ENCODE measurements at places on chromosomes 5 and 9. TPM values are rescaled to one million over a fixed set of nuclear protein-coding genes. Genes with fewer than 3 reads are reported as not detected.

DNA sequence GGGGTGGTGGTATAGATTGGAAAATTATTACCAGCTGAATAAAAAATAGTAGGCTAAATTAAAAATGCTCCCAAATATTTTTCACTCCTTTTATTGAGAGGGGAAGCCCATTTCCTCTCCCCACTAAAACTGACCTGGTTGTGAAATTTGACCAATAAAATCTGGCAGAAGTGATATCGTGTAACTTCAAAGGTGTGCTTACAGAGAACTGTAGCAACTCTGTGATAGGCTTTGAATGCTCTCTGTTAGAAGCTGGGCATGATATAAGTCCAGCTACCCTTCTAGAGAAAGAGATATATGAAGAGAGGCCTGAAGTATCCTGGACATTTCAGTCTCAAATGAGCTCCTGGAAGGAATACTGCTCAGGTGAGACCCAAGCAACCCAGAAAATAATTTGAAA is 10.2 kb upstream of the RFK start:
- no peak for DNase-seq

GRCh38 chr9:80157561-80157983 is 585.8 kb downstream of the TLE4 start:
- DNase-seq = no peak

The OR1L6 gene
- total RNA-seq = not detected

DNA sequence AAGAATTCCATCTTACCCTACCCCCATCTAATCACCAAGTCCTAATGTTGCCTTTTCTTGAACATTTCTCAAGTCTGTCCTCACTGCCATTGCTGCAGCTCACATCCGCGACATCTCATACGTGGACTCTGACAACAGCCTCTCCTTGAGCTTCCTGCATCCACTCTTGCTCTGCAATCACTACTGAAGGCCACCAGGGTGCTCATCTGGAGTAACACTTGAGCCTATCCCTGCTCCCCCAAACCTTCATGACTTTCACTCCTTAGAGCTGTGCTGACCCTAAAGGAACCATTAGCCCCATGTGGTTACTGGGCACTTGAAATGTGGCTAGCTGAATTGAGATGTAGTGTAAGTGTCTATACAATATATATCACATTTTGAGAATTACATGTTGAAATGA is 46.4 kb upstream of the CTXN3 start:
- DNase-seq = no peak

DNA sequence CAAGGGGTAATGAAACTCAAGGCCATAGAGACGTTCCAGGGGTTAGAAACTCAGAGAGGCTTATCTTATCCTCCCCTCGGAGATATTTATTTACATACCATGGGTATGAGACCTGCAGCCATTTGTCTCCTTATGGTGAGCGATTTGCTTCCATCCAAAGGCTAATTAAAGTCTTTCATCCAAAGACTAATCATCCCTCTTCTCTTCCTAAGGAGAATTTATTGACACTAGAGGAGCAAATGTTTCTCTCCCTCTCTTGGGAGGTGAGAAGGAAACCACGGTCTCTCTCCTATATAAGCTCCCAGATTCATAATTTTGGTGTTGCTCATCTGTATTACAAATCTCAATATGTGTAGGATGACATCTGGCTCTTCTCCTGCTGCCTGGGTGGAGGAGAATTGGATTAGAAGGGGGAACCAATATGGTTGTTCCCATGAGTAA is 31.0 kb upstream of the RPS23 start:
- DNase-seq = no peak

DNA sequence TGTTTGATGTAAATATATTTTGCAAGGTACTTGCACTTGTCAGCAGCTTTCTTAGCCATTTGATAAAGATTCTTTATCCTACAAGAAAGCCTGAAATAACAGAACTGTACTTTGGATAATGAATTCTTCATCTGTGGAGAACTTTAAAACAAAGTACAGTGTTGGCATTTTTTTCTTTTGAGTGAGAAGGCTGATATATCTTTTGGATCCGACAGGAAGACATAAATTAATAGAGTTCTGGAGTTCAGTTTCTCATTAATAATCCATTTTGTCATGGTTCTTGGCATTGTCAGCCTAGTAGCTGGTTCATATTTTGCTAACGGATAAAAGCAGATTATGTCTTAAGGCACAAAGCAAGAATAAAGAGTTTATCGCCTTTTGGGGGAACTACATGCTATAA is 17.0 kb downstream of the PBX3 start:
- DNase-seq = no peak

- DNase-seq = no peak
These were observed 90.4 kb upstream of the C5orf63 start for GRCh38 chr5:127163750-127164149.

The SLC6A3 gene
- 0.46 TPM for total RNA-seq

GRCh38 chr5:147465747-147466146 is 44.1 kb downstream of the DPYSL3 start:
- no peak for DNase-seq

- no peak for DNase-seq
These were observed 306.2 kb upstream of the PUM3 start for GRCh38 chr9:3150074-3150473.

GRCh38 chr5:756171-756570 is 28.4 kb downstream of the ZDHHC11B start:
- no peak for DNase-seq

DNA sequence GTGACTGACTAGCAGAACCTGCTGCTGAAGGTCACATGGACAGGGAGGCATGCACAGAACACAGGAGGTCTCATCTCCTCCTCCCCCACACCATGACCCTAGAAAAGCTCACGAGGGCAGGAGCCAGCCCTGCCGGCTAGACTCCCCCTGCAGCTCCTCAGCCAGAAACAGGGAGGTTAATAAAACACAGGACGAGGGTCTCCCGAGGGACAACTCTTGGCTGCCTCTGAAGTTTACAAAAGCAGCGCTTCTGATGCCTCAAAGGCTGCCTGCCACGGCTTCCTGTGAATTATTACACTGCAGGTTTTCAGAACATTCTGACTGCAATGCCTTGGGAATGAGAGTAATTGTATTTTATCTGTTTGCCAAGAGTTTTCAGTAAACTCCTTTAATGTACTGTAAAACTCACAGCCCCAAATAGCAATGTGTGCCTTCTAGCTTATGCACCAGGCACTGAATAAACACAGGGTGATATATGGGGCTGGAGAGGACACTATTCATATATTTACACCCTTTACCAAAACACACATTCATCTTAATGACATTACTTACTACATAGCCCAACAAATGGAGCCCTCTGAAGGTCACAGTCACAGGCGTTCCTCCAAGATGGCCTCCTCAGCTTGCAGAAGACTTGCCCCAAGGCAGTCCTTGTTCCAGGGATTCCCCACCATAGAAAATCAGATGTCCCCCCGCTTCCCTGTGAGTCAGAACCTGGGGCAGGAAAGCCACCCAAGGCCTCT is 83.7 kb downstream of the C5orf15 start:
- DNase-seq = no peak

The SARDH gene
- 7.3 TPM for total RNA-seq

DNA sequence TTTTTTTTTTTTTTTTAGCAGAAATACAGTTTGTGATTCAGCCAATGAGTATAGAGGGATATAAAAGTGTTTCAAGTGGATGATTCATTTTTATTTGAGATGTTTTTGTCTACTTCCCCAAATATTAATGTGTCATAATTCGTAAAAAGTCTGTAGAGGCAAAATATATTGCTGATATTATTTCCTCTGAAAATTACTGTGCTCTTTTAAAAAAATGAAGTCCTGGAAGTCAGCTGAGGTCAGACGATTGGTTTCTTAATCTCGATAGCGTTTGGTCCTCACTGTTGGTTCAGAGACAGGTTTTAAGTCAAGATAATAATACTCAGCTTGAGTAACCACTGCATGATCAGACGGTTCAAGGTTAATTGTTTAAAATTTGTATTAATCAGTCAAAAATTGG is 19.5 kb downstream of the IL9 start:
- DNase-seq = no peak

DNA sequence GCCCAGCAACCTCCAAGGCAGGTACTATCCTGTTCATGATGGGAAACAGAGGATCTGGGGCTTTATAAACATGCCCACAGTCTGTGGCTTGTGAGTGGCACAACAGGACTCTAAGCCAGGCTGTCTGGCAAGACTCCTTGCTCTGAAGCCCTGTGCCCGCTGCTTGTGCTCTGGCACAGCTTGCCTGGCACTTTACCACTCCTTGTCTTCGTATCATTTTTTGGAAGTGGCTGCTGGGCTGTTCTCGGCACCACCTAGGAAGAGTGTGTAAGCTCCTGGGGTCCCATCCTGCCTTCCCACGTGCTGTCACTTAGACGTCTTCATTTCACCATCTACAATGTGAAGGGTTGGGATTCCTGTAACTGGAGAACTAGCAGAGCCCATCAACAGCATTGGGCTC is 59.3 kb upstream of the GLRX start:
- no peak for DNase-seq

DNA sequence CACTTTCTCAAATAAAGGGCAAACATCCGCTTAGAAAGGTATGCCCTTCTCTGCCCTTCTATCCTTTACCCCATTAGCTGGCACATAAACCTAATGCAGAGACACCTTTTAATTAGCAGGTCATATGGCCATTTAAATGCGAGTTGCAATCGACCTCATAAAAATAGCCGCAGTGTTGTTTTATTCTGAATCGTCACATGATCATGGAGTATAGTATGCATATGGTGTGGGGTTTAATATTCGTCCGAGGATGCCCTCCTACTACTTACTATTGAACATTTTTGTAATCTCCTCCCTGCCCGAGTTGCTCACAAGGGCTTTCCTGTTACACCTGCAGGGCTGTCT is 72.0 kb downstream of the PIK3R1 start:
- no peak for DNase-seq

Data from H1 (cell line).